ENCODE measurements at places on chromosomes 6 and 20.

DNA sequence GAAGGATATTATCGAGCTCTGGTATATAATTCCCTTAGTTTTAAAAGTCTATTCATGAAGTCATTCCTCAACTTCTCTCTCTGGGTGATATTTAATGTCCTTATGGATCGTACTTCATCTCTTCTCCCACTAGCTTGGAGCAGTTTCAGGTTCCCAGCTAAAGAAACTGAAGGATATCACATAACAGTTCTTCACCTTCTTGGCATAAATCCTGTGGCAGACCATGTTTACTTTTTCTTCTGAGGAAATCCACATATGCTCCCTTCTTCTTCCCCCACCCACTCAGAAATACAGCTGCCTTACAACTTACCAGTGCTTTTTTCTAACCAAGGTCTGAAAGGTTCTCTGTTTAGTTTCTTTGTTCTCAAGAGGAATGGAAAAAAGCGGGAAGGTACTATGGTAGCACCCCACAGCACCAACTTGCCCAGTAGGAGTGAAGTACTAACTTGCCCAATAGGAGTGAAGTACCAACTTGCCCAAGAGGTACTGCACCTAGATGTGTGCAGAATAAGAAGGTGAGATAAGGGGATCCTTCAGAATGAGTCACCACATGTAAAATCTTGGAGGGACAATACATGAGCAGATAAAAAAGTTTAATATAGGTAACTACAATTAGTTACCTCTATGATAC lies 53.1 kb downstream of the TSPYL4 start:
- DNase-seq = no peak

- DNase-seq = no peak
Observed at GRCh38 chr6:13278991-13279390, 49.3 kb downstream of the TBC1D7 start.

- no peak for DNase-seq
Observed at GRCh38 chr6:143941852-143942627, 66.0 kb downstream of the PLAGL1 start.

DNA sequence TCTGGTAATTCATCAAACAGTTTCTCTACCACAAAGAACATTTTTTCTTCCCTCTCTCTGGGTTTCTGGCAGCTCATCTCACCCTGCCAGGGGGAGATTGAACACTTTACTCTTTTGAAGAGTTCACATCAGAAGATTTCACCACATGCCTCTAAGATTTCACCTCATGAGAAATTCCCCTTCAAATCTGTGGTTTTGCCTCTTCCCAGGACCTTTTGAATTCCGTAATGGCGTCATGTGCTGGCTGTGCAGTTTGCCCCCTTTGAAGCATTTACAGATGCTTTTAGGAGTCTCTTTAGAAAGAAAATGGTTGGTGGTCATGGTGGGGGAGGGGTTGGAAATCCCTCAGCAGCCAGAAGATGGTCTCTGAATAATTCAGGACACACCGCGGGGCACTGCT lies 486.1 kb downstream of the QKI start:
- DNase-seq = no peak

DNA sequence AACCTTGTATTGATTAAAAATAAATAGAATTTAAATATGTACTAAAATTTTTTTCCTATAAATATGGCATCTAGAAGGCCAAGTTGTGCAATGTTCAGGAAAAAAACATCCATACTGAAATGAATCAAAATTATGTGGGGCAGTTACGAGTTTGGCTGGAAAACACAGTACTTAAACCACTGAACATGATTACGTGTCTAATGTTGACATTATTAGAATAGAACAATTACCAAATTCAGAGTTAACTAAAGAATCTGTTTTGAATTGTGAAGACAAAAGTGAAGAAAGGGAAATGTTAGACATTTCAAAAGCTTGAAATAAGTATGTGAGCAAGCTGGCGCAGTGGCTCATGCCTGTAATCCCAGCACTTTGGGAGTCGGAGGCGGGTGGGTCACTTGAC lies 57.2 kb downstream of the KLHL31 start:
- no peak for DNase-seq

DNA sequence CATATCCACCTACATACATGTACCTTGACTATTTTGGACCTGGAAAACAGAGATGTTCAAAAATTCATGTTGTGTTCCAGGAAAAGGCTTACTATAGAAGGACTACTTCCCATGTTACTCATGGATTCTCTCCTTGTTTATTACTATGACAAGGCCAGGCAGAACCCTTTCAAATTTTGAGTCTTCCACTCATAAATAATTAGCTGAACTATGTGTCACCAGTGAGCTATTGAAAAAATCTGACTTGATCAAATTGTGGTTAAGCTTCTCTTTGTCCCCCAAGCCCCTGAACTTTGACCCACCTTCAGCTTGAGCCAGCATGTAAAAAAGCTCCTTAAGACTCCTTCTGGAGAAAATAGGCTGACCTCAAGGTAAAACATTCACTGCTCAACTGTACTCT lies 1142.8 kb upstream of the EYS start:
- no peak for DNase-seq

GRCh38 chr6:121531658-121532169 lies 96.3 kb downstream of the GJA1 start:
- DNase-seq = peak; percentile 93

GRCh38 chr6:34536251-34536958 lies 19.7 kb downstream of the SPDEF start:
- peak; percentile 43 for DNase-seq

GRCh38 chr20:23314699-23315098 lies 35.9 kb upstream of the NXT1 start:
- no peak for DNase-seq

DNA sequence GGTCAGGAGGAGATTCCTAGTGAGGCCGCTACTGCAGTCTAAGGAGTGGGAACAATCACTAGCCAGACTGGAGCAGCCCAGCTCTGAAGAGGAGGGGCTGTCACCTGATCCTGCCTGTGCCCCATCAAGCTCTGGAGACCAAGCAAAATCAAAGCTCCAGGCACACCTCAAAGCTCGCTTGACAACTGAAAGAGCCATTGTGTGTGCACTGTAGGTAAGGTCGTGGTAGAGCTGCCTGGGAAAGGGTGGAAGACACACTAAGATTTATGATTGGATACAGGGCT lies 58.2 kb downstream of the CSE1L start:
- no peak for DNase-seq

- DNase-seq = no peak
Observed at GRCh38 chr6:10793695-10794094, 44.6 kb downstream of the MAK start.

DNA sequence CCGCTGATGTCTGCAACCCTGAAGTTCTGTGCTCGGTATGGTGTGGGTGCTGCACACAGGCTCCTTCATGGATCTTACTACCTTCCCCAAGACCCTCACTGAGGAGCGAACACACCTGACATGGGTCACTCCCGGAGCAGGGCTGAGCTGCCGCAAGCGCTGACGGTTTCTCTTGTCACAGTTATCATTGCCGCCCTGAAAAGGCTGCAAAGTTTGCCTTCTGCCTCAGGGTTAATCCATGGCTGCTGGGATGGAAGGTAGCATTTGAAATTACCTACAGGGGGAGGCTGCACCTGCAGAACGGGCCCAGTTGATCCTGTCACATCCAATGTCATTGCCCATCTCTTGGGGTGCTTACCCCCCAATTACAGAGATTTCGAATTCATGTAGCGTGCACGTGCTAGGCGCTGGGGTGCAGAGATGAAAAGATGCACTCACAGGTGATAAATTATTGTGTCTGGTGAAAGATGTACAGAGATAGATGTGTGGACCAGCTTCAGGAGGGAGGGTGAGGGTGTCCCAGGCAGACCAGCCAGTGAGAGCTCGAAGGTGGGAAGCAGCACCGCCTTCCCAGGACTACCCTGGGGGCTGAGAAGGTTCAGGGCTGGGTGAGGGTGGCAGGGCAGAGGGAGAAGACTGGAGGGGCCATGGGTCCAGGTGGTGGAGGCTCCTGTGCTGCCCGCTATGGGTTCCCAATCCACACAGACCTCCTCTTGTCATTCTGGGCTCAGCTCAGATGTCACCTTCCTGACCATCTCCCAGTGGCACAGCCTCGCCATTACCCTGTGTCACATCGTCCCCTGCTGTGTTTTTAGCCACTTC lies 120.1 kb downstream of the SYCP2 start:
- no peak for DNase-seq

GRCh38 chr6:63352069-63352543 lies 32.3 kb upstream of the LGSN start:
- no peak for DNase-seq

DNA sequence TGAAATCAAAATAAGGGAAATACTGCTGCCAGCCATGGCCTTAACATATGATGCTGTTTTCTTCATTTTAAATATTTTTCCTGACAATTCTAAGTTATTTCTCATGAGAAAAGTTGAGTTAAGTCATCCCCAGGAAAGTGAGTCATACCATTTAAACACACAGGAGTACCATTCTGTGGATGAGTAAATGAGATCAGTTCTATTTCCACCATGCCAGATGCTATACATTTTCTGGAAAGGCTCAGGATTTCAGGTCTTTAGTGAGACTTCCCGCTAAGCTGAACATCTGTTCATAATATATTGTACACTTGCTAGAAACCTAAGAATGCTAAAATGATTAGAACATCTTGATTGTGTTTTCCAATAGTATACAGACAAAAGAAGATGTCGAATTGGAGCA lies 256.2 kb upstream of the MANEA start:
- DNase-seq = no peak

DNA sequence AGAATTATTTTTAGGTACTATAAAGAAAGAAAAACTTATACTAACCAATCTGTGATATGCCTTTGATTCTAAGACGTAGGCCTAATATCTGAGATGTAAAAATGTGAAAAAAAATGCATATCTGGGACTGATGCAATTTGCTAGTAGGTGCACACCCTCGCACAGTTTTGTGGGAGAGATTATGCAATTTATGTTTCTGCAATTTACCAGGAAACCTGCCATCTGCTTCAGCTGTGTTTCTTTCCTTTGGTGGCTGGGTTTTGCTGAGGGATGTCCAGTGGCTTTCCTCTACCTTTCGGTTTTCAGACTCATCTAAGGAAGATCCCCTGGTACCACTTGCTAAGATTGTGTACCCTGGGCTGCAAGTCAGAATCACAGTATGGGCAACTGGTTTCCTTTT lies 186.9 kb downstream of the ZFP64 start:
- no peak for DNase-seq

DNA sequence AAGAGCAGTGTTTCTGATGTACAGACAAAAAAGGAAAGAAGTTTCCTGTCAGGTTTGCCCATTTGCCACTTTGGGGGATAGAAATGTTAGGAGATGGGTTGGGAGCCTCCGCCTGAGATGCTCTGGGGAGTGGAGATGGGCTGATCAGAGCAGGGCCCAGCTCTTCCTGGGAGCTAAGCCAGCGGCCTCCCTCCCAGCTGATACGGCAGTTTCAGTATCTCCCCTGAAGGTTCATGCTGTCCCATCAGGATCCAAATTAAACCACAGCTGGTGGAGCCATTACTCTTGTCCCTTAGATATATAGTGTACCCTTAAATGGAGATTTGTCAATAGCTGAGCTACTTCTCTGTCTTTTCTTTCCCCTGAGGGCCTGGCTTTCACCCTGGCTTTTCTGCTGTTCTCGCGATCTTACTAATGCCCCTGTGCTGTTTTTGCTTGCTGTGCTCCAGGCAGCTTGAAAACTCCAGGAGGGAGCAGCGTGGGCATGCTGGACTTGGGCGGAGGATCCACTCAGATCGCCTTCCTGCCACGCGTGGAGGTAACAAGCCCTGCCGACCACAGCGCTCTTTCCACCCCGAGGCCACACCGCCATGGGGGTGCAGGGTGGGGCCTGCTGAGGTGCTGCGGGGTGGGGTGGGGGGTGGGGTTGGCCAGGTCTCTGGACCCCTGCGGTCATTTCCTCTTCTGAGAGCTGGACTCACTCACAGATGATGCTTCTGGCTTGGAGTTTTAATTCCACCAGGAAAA lies 20.9 kb downstream of the ENTPD6 start:
- DNase-seq = no peak

DNA sequence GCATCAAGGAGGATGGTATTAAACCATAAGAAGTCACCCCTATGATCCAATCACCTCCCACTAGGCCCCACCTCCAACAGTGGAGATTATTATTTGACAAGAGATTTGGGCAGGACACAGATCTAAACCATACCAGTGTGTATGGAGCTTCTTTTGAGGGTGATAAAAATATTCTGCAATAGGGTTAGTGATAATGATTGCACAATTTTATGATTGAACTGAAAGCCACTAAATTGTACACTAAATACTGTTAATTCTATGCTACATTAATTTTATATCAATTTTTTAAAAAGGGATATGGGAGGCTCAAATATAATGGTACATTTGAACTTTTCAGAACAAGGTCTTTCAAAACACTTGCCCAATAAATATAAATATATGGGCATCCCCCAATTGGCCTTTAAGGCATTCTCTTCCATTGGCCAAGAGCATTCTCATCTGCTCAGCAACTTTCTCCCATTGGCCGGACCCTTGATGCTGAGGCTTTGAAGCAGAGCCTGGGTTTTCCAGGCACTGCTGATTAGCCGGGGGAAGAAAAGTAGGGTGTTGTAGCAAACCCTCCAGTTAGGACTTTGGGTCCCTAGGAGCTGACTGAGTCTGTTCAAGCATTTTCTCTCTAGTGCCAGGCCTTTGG lies 209.9 kb downstream of the LRFN2 start:
- no peak for DNase-seq

- no peak for DNase-seq
Observed at GRCh38 chr6:102793752-102794151, 1400.2 kb downstream of the GRIK2 start.

DNA sequence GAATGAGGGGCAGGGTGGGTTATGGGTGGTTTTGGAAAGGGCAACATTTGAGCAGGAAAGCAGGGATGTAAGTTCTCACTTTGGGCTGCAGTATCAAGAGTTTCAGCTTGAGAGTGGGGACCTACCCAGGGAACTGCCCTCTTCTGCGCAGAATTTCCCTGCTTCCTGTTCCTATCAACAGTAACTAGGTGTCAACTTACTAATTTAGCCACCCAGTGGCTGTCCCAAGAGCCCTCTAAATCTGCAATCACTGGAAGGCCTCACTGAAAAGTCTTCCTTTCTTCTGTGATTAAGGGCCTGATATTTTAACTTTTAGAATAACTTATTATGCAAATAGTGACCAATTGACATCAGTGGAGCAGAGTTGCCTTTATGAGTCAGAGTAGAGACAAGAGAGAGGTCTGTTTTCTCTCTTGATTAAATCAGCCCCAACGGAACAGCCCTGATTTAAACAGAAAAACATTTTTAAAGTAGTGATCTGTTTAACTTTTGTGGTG lies 118.2 kb upstream of the RIPOR2 start:
- DNase-seq = no peak

DNA sequence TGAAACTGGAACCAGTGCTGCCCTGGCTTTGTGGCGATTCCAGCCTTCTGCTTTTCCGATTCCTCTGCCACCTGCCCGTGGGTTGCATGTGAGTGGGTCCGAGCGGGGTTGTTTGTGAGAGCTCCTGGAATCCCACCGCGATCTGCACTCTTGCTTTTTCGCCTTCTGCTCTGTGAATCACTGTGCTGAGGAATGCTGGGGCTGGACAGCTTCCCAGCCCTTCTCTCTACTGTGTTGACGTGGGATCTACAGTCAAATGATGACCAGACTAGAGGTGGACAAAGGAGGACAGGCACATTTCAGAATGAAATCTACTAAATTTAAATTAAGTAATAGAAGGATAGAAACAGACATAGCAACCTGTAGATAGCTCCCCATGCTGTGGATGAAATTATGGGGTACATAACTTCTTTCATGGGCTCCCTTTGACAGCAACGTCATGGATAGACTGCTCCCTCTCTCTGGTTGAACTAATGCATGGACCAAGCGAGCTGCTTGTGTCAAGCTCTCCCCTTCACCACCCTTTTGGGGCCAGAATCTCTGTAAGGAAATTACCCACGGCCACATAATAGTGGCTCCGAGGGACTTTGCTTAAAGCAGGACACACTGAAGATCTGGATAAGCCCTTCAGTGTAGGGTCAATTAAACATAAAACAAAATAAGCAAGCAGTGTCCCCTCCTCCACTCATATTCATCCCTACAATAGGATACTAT lies 2.0 kb downstream of the FNDC1 start:
- no peak for DNase-seq
